ENCODE measurements at places on chromosomes 5 and 9.

DNA sequence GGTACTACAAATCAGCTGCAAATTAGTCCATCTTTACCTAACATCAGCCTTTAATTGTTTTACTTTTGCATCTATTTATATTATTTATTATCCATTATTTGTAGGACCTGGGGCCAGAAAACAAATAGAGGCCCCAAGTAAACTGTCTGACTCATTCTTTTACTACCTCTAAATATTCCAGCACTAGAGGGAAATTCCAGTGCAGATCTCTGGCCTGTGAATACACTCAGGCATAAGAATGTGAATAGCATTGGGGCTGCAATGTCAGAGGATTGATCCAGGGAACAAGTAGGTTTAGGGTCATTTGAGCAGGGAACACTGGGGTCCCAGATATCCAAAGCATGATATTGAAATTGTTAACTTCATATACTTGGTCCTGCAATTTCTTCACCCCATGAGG lies 176.6 kb upstream of the TYRP1 start:
- no peak for DNase-seq

GRCh38 chr5:132465059-132465707 lies 25.4 kb downstream of the IRF1 start:
- DNase-seq = no peak

DNA sequence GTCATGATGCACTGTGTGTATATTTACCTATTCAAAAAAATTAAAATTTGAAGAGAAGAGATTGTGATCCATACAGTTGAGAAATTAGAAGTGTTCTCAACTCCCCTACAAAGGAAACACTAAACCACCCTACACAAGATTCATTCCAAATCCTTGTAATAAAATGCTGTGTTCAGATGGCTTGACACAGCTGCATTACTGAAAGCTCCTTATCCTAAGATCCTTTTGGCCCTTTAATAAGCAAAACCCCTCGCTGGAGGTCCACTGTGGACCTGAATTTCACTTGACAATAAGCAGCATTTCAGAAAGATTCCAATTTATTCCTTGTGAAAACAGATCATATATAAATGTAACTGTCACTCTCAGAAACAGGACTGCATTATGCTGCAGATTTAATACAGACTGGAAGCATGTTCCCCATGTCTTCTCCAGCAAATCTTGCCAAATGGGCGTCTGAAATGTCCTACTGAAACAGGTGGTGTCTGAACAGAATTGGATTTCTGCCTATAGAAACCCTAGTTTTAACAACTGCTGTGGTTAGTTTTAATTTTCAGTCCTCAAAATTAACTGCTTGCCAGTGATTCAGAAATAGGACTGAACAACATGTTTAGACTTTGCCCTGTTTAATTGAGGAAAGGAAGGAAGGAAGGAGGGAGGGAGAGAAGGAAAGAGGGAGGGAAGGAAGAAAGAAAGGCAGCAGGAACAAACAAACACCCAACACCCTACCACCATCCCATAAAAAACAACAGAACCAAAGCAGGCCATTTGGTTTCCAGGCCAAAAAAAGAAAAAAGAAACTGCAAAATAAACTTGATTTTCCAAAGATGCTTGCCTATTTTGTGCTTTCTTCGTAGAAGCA lies 179.6 kb downstream of the MLLT3 start:
- DNase-seq = no peak

- no peak for DNase-seq
Observed at GRCh38 chr9:121622387-121623203, 28.8 kb upstream of the DAB2IP start.

DNA sequence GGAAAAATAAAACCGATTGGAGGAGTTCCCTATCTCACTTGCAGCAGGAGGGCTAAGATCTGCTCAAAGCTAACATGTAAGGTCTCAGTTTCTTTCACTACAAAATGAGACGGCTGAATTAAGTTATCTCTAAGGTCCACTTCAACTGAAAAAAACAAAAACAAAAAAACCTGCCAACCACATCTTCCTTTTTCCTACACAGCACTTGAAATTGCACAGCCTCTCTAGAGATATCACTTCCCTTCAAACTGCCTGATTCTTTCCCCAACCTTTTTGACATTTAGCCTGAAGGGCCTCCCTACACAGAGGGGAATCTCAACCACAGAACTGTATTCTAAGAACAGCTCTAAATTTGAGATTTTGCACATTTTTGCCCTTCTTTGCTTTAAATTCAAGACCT lies 227.9 kb upstream of the TARS1 start:
- DNase-seq = no peak

- DNase-seq = no peak
Observed at GRCh38 chr9:22067196-22067595, 58.1 kb upstream of the CDKN2B start.

- DNase-seq = no peak
Observed at GRCh38 chr9:17810728-17811571, 232.1 kb downstream of the SH3GL2 start.

GRCh38 chr5:77354454-77354853 lies 137.7 kb downstream of the WDR41 start:
- no peak for DNase-seq

- no peak for DNase-seq
Observed at GRCh38 chr5:62465985-62466925, 53.7 kb downstream of the IPO11 start.

- DNase-seq = no peak
Observed at GRCh38 chr5:73093943-73094342, 26.4 kb upstream of the TMEM171 start.

GRCh38 chr5:133552925-133553525 lies 59.3 kb downstream of the FSTL4 start:
- DNase-seq = peak; percentile 5

GRCh38 chr5:77719666-77720363 lies 56.3 kb downstream of the TBCA start:
- no peak for DNase-seq

- DNase-seq = no peak
Observed at GRCh38 chr9:32742296-32742695, 41.0 kb upstream of the TMEM215 start.

- no peak for DNase-seq
Observed at GRCh38 chr9:124478354-124478753, 28.1 kb downstream of the ADGRD2 start.

GRCh38 chr5:53027913-53028312 lies 38.8 kb downstream of the ITGA2 start:
- DNase-seq = no peak

GRCh38 chr9:85897848-85898247 lies 43.1 kb upstream of the NAA35 start:
- no peak for DNase-seq

DNA sequence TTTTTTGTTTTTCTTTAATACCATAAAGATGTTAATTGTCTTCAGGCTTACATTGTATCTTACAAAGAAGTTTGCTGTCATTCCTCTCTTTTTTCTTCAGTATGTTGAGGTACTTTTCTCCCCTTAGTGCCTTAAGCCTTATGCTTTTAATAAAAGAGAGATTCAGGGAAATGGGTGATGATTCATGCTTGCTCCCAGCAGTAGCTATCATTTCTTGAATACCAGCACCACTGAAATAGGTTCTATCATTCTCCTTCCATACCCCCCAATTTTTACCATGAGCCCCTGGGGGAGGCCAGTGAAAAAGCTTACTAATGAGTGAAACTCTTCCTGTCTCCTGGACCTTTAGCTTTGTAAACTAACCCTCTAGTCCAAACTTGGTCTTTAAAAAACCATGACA lies 165.0 kb downstream of the FBXL7 start:
- no peak for DNase-seq

DNA sequence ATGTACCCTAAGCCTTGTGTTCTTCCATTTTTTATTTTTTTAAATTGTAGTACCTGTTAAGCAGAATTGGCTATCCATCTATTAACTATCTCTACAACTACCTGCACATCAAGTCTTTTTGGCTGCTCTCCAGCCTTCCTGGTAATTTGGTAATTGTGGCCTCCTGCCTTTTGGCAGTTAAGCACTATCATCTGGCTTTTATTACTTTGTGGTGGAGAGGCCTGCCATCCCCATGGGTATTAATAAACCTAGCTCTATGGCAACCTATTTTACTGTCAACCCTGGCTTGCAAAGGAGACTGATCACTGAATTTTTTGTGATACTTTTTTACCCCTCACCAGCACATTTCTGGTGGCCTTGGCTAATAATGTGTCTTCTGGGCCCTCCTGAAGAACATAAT lies 20.5 kb downstream of the SELENOP start:
- no peak for DNase-seq

- no peak for DNase-seq
Observed at GRCh38 chr9:83066771-83067170, 3.8 kb upstream of the RASEF start.

DNA sequence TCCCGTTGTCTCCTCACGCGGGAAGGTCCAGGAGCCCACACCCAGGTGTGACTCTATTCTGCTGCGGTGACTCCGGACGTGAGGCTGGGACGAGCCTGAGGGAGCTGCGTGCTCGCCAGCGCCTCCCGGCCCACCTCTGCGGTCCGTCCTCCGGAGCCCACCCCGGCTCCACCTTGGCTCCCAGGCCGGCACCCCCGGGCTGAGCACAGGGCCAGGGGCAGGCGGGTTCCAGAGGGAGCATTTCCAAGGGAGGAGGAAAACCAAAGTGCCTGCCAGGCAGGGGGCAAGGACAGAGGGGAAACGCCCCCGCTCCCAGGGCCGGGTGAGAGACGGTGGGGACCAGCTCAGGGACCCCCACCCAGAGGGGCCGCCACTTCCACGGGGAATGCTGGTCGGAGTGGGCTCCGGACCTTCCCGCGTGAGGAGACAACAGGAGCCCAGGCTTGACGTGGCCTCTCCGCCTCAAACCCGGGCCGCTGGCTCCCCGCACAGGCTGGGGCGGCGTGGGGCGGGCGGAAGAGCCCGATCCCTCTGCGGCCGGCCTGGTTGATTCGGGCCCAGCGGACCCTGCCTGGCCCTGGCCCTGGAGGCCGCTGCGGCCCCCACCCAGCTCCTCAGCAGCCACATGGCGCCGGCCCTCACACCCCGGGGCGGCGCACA lies 26.0 kb downstream of the IRX4 start:
- DNase-seq = no peak

DNA sequence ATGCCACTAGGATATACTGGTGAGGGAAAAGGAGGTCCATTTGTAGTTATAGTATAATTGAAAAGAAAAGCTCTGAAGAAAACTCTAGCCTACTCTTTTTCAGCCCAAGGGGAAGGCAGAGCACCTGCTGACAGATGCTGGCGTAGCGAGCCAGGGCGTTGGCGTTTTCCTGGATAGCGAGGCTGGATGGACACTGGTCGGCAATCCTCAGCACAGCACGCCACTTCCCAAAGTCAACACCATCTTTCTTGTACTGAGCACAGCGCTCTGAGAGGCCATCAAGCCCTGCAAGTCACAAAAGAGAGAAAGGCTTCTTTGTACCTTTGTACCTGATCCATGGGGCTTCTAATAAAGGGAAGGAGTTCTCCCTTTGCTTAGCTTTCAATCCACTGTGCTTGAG lies 8.2 kb downstream of the ALDOB start:
- no peak for DNase-seq

GRCh38 chr9:110968096-110968495 lies 70.2 kb downstream of the LPAR1 start:
- no peak for DNase-seq

DNA sequence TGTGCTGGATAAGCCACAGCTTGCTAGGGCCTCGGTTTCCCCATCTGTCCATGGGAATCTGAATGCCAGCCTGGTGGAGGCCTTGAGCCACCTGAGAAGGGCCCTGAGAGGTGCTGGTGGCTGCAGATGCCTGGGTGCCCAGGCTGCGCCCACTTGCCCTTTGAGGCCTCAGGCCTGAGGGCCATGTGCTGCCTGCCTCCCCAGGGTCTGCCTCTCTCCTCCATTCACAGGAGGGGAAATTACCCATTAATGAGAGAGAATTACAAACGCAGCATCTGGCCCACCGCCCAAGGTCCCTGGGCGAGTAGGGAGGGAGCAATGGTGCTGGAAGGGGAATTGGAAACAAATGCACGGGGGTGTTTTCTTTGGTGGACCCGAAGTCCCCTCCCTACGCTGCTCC lies 59.6 kb downstream of the BARX1 start:
- no peak for DNase-seq

DNA sequence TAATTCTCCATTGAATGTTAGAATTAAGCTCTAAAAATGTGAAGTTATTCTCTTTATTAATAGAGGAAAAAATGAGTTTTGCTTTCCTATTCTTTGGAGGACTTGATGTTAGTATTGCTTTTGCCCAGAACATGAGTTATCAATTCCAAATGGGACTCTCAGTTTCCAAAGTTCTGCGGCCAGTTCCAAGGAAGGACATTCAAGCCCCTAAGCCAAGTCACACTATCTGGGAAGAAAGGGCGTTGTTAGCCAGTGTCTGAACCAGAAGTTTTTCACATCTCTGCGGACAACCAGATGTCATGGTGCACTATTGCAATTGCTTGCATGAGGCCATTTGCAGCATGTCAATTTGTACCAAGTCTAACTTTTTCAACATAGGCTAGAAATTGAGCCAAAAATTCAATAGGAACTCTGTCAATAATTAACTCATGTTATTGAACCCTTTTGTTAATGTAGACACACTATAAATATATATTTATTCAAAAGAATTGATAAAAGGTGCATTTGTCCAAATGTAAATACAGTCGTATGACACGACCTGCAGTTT lies 183.3 kb upstream of the PIK3R1 start:
- DNase-seq = no peak
